Neuronal stem cell (in vitro differentiated cells): ENCODE measurements at places on chromosomes 3 and 15.

GRCh38 chr3:153087595-153088566, 74.1 kb upstream of the RAP2B start:
- DNase-seq = no peak

- DNase-seq = no peak
Measured at GRCh38 chr3:65677486-65678010, 361.2 kb downstream of the MAGI1 start.

GRCh38 chr3:72437661-72438406, 410.4 kb downstream of the SHQ1 start:
- DNase-seq = no peak

DNA sequence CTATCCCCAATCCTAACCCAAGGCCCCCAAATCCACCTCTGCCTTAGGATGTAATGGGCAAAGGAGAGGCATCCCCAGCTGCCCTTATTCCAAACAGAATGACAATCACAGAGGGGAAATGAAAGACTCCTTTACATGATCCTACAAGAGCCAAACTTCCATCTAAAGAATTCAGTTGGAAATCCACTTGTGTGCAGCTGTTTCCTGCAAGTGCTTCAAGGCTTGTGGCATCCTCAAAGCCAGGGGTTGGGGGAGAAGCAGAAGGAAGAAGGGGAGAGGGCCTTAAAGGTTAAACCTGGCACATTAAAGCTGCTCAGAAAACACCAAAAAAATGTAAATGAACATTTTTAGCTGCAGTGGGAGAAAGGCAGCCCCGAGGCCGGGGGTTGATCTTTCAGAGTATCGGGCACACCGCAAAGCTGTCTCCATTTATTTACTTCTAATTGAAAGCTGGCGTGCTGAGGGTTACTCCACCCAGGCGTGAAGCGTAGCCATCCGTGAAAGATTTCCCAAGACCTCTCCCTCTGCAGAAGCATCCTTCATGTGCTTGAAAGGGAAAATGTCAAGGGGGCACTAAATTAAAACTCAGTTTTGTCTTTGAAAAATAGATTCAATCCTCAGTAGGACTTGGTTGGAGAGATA, 217.8 kb downstream of the SHQ1 start:
- DNase-seq = no peak

- no peak for DNase-seq
Measured at GRCh38 chr3:189909573-189909972, 211.1 kb downstream of the P3H2 start.

DNA sequence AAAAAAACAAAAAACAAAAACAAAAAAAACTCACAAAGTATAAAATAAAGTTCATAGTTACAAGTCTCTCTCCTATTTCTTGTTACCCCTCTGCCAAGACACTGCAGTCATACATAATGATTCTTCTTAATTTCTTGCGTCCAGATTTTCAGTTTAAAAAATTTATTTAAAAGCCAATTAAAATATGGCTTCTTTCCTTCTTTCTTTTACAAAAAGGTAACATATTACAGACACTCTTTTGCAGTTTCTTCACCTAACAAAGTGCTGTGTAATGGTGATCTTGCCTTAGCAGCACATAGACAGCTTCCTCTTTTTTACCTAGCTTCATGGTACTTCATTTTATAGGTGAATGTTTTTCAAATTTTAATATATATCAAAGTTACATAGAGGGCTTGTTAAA, 136.1 kb upstream of the SGO1 start:
- no peak for DNase-seq

DNA sequence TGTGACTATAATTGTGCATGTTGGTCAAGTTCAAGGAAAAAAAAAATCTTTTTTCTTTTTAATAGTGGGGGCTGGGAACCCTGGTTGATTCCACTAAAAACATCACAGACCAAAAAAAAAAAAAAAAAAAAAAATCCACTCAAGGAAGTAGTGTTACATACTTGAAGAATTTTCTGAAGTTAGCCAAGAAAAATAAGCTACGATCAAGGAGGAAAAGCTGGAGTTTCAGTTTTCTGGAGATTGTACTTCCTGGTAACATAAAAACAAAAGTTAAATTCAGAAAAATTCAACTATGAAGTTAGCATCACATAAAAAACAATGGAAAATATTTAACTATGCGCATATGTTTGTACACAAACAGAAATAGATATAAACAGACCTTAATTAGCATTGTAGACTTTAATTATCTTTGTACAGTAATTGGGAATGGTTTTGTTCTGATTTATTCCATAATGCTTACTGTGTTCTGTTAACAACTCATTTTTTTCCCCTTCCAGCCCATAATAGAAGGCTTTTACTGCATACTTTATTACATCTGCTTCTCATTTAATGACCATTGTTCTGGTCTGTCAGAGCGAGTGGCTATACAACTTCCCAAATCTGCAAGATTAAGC, 194.3 kb downstream of the RORA start:
- no peak for DNase-seq

GRCh38 chr3:127903611-127904375, 11.2 kb upstream of the KBTBD12 start:
- no peak for DNase-seq

DNA sequence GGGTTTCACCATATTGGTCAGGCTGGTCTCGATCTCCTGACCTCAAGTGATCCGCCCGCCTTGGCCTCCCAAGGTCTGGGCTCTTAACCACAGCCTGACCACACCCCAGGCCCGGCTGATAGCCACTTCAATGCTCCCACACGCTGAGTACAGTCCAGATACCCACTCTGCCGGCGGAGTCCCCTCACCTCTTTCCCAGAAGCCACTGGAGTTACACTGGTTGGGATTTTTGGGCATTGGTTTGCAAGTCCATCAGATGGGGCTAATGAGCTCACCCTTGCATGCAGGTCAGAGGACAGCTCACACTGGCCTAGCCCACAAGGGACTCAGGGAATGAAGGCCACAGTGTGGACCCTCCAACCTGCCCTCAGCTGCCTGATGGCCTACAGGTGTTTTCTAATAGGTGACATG, 60.1 kb downstream of the IQSEC1 start:
- DNase-seq = no peak

DNA sequence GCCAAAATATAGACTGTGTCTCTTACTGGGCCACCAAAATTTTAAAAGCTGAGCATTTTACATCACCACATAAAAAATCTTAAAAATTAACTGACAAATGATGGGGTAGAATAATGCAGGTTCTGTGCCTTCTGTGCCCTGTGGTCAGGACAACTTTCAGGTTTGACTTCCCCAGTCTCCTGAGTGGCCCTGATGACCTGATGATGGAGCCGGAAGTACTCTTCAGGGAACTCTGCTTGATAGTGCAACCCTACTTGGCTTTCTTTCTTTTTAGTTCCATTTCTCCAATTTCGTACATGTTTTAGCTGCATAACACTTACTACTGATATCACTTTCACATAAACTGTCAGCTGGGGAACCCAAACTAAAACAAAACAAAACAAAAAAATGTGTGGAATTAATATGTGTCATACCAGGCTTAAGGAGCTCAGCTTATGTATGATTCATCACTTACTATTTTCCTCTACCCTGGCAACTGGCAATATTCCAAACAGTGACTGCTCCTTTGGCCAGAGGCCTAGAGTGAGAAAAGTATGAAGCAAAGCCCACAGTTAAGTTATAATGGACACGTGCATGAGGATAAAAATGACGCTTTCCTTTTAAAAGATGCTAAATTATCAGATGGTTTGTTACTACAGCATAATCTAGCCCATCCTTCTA, 194.3 kb downstream of the BCHE start:
- DNase-seq = no peak

DNA sequence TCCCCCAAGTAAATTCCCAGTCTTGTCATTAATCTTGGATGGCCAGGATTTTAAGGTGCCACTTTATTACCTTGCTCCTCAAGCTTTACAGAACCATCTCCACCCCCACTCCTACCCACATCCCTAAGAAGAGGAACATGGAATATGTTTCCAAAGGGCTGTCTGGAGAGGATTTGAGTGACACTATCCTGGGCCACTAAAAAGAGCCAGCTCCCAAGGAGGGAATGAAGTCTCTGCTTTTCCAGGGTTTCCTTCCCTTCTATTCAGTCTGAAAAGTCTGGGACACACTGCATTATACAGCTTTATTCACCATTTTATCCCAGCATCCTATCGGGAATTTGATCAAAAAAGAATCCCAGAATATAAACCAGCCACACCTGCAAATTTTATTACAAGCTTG, 35.6 kb upstream of the MECOM start:
- DNase-seq = no peak

DNA sequence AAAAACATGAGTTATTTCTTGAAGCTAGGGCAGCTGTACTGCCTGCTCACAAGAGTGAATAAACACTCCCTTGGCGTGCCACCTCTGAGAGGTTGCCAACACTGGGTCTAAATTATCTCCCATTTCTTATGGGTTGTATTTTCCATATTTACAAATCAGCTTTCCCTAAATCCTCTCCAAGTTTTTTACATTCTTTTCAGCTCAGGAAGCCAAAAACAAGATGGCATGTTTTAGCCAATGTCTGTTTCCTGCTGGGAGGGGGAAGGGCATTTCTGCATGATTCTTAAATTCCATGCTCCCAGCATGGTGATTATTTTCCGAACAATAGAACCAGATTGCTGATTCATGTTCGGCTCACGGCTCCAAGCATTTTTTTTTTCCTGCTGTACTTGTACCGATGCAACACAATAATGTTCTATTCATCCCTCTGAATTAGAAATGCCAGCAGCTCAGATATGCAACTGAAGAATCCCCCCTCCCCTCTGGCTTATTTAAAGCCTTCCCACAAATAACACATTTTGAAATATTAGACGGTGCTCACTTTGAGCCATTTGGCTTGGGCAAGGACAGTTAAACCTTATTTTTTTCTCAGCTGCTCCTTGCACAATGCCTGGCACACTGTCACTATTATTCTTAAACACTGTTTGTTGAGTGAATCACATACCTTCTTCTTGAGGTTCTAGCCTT, 252.5 kb downstream of the THRB start:
- DNase-seq = no peak

DNA sequence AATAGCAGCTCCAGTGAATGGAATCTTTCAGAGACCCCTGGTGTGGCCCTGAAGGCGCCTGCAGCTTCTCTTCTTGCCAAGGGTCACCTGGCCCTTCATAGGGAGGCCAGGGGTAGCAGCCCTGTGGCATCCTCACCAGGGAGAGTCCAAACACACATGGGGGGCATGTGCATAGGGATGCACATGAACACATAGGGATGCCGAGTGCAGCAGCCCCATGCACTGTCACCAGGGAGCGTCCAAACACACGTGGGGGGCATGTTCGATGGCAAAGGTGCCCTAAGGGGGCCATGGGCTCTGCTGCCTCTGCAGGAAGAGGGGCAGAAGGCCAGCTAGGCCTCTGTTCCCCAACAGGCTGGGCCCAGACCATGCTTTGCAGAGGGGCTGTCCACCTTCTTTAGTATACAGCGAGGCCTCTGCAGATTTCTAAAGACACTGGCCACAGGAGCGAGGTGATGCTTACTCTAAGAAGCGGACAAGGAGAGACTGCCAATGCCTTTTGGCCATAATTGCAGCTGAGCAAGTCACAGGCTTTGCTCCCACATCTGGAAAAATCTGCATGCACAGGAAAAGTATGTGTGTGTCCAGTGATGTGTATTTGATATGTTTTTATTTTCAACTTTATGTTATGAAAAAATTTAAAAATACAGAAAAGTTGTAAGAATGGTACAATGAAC, 21.0 kb downstream of the ANAPC13 start:
- DNase-seq = no peak

GRCh38 chr15:73952171-73952912, 26.1 kb downstream of the LOXL1 start:
- no peak for DNase-seq

DNA sequence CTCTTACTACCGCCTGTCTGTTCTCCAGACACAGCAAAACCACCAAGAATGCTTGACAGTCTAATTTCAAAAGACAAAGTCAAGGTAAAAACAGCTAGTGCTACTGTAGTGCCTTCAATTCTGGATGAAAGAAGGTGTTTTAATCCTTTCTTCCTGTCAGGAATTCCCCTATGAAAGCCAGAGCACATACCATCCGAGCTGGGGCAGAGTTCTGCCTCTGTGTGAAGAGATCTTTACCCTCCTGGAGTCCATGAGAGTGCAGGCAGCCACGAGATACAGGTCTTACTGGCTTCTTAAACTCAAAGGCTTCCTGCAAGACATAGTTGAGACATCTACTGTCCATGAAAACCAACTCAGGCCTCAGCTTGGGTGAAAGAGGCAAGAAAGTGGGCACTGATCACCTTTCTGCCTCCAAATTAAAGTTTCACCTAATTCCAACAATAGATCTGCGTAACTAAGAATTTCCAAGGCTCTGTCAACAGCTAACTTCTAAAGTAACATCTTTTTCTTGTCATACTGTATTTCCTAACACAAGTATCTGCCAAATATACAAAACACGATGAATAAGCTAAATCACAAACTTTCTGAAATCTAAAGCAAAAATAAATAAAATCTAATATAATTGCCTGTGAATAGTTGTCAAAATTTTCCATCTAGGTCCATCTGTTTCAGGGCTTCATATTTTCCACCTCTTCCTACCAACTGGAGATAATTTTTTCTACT, 7.5 kb downstream of the CDC25A start:
- no peak for DNase-seq

DNA sequence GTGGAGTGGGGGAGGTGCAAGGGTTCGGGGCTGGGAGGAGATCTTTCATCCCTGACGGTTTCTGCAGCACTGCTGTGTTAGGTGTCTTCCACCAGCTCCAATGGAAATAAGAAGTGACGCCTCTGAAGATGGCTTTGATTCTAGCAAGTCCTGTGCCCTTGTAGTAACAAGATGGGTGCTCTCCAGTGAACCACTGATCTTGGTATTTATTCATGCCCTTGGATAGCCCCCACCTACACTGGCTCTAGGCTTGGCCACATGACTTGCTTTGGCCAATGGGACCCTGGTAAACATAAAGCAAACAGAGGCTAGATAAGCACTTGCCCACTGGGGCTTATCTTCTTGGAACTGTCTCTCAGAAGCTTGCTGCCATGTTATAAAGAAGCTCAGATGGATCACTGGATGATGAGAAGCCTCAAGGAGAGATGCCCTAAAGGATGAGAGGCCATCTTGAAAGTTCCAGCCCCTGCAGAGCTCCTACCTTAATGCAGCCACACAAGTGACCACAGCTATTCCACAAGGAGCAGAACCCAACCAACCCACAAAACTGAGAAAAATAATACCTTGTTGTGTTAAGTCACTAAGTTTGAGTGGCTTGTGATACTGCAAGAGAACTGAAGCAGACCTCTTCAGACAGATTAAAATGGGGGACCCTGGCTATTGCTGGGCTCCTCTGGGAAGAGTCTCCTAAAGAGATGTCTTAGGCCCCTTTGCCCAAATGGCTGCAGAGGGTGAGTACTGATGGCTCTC, 137.9 kb downstream of the PDCD6IP start:
- DNase-seq = no peak

GRCh38 chr3:20103731-20104130, 63.5 kb downstream of the KAT2B start:
- no peak for DNase-seq
